ENCODE measurements at places on chromosomes 16 and 17. TPM values are rescaled to one million over a fixed set of nuclear protein-coding genes. Genes with fewer than 3 reads are reported as not detected.
A peak's percentile ranks its signal among the peaks of the same experiment; 100 is the strongest.

The SPATA22 gene
- not detected for total RNA-seq

The RAC3 gene
- not detected for total RNA-seq

The ZSCAN10 gene
- not detected for total RNA-seq

The ST3GAL2 gene
- 17.3 TPM for total RNA-seq

The KRT33B gene
- total RNA-seq = not detected

The NETO2 gene
- 34.5 TPM for total RNA-seq

The SOST gene
- total RNA-seq = 0.24 TPM

The FAM234A gene
- 72.1 TPM for total RNA-seq

The IRX3 gene
- 7.7 TPM for total RNA-seq

The TP53TG3C gene
- not detected for total RNA-seq

The KRT39 gene
- not detected for total RNA-seq

DNA sequence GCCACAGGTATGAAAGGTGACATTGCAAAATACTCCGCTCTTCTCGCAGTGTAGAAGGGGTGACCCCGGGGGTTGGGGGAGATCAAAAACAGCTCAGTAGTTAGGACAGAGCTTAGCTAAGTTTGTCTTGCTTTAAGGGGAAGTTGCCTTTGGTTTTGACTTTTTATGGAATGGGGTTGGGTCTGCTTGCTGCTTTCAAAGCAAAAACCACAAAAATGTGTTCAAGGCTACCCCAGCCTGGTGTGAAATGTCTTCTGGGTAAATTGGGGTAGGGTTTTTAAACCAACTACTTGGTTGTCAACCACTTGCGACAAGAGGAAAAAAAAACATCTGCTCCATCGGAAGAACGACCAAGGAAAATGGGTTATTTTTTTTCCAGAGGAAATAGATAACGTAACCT, 6.2 kb downstream of the FUS start:
- DNase-seq = no peak

DNA sequence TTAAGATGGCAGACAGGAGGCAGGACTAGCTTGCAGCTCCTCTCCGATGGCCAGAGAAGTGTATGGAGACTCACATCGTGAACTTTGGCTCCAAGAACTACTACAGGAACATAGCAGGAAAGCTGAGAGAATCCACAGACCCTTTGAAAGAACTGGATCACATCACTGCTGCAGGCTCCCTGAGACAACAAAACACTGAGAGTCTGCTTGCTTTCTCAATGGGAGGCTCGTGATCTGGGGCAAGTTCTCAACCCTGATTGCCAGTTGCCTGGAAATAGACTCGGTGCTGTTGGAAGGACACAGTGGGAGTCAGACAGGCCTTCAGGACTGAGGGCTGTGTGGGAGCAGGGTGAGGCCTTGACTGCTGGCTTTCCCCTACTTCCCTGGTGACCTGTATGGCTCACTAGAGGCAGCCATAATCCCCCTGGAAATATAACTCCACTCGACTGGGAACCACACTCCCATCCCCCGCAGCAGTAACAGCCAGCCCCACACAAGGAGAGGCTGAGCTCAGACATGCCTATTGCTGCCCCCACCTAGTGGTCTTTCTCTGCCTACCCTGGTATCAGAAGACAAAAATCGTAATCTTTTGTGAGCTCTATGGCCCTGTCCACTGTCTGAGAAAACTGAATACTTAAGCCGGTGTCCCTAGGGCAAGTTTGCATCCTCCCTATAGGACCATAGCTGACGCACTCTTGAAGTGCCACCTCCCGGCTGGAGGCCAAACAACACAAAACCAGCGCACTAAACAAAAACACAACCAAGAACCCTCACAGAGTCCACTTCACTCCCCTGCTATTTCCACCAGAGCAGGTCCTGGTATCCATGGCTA, 238.4 kb downstream of the CEP112 start:
- DNase-seq = no peak

DNA sequence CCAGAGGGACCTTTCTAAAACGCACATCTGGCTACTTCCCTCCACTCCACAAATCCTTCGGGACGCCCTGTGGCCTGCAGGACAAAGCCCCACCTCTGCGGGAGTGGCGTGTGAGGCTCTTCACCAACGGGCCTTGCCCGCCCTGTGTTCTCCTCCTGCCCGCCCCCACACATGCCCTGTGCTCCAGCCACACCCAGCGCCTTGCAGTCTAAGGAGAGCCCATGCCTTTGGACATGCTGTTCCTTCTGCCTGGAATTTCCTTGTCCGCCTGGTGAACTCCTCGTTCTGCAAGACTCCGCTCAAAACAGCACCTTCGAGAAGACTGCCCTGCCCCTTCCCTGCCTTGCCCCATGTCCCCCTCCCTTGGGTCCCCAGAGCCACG, 7.4 kb downstream of the ELOB start:
- peak; percentile 51 for DNase-seq

- DNase-seq = peak; percentile 80
Observed at GRCh38 chr16:84138824-84139627, 6.0 kb downstream of the HSDL1 start.

- DNase-seq = no peak
Observed at GRCh38 chr16:64174327-64174726, 947.5 kb downstream of the CDH11 start.

- peak; percentile 22 for DNase-seq
Observed at GRCh38 chr16:89197633-89198416, 2.5 kb downstream of the SLC22A31 start.

DNA sequence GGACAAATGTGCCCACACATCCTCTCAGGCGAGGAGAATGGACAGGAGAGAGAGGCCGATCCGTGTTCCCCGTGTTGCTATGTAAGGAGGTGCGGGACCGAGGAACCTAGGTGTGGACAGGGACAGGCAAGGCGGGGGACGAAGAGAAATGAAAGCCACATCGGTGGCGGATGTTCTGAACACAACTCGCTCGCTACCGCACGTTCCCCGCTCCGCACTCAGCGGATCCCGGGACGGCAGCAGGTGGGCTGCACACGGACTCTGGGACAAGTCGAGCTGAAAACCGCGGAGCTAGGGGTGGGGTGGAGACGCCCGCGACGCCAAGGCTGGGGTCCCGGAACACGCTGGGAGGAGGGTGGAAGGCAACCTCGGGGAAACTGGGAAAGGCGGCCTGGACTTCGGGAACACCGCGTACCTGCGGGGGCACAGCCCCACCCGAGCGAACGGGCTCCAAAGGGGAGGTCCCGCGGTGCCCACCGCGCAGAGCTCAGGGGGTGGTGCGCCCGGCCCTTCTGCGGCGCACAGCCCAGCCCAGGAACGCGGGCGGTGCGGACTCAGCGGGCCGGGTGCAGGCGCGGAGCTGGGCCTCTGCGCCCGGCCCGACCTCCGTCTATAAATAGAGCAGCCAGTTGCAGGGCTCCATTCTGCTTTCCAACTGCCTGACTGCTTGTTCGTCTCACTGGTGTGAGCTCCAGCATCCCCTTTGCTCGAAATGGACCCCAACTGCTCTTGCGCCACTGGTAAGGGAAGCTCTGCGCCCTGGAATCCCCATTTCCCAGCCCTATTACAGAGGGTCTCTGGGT, at the start of gene MT1E:
TSS of gene MT1E (plus strand) at position 642 of the 803 bp plus-strand sequence. CDS start at position 713, 71 bp downstream.
- no peak for DNase-seq

GRCh38 chr17:49387498-49388289, 25.6 kb upstream of the ZNF652 start:
- DNase-seq = no peak

- DNase-seq = no peak
Observed at GRCh38 chr16:89335803-89336485, 118.4 kb downstream of the ZNF778 start.

DNA sequence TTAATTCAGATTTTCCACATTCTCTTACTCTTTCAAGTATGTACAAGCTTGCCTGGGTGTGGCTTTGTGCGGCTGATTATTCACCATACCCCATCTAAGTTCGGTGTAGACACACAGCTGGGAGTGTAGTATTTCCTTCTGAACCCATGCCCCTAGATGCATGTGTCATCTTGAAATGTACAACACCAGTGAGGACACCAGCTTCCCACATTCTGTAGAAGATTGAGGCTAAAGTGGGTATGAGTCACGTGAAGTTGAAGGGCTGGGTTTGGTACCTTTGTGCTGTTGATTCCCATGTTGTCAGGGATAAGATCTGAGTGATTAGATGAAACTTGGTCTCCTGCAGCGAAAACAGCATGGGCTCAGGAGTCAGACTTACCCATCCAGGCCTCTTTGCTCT, 14.6 kb upstream of the DHX8 start:
- DNase-seq = peak; percentile 94

DNA sequence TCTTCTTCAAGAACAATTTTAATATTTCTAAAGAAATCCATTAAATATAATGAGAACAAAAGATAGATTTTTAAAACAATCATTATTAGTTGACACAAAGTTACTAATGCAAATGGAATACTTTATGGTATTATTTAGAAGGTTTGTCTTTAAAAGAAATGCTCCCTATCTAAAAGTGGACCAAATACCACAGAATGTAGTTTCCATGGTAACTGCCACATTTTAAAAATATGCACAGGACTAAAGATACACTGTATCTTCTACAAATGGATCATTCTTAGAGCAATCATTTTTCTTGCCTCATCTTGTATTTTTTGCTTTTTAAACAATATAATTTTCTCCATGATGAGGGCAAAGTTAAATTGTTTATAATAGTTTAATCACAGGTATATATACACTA, 296.0 kb downstream of the CEP112 start:
- no peak for DNase-seq

DNA sequence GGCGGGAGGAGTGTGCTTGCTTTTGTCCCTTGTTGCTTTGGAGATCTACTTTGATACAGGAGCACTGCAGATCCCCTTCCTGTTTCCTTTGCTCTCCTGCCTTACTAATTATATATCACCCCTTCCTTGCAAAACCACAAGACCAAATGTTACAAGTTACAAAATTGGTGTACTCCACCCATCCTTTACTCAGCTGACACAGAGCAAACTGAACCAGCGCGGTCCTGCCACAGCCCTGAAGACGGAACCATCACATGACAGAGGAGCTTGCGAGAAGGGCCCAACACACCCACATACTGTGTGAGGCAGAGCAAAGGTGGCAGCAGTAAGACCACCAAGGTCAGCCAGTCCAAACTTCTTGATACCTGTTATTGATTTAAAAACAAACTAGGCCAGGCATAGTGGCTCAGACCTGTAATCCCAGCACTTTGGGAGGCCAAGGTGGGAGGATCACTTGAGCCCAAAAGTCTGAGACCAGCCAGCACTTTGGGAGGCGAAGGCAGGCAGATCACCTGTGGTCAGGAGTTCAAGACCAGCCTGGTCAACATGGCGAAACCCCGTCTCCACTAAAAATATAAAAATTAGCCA, 33.2 kb downstream of the CYTH1 start:
- peak; percentile 79 for DNase-seq

- DNase-seq = peak; percentile 95
Observed at GRCh38 chr17:82217530-82218204, 5.0 kb upstream of the CCDC57 start.

- DNase-seq = no peak
Observed at GRCh38 chr17:3722716-3723115, 987 bp upstream of the HASPIN start.

DNA sequence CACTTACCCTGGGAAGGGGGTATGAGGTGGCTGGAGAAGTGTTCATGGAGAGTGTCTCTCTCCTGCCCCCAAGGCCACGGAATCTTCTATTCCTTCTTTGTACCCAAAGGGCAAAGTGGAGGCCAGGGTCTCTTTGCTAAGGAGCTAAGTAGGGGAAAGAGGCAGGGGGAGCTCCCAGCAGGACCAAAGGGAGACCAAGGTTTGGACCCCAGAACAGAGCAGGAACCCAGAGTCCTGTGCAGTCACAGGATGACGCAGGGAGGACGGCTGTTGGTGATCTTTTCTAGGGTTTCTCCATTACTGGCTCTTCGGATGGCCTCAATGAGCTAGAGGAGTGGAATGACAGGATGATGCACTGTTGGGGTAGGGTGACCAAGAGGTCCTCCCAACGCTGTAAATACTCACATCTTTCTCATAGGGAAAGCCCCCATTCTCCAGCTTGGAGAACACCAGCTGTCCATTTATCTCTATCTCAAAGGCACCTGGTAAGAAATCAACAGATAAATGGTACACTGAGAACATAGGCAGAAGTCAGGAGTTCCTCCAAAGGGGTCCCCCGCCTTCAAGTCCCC, 966 bp downstream of the MIEN1 start:
- DNase-seq = peak; percentile 38
